Activated T-cell treated with anti-CD3 and anti-CD28 coated beads for 48 hours (primary cell): ENCODE measurements at places on chromosomes 2 and 18.

DNA sequence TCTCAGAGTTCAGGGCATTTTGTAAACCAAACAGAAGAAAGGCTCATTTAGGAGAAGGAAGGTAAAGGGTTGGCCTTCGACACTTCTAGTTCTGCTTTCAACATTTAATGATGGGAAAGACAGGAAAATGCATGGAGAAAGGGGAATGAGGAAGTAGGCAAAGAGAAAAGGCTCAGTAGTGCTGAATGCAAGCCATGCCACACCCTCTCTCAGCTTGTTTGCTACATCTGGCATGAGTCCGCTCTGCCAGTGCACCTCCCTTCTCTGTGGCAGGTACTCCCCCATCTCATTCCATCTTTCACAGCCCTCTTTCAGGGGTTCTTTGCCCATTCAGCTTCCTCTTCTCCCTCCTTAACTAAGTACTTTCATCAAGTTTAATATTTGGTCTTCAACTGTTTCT is 120.9 kb upstream of the ITGB6 start:
- no peak for DNase-seq

GRCh38 chr2:46828491-46829230 is 86.9 kb downstream of the MCFD2 start:
- no peak for DNase-seq

GRCh38 chr2:69796174-69796573 is 33.3 kb upstream of the GMCL1 start:
- DNase-seq: no peak

DNA sequence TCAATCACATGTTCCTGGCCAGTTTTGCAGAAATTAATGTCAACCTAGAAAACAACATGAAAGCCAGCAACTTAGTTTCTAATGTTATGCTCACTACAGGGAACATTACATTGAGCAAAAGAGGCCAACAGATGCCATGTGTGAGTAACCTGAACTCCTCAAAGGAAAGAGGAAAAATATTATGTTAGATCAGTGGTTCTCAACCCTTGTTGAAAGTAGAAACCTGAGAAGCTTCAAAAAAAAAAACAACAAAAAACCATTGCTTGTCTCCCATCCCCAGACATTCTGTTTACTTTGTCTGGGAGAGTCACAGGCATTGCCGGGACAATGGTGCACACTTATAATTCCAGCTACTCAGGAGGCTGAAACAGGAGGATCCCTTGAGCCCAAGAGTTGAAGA is 57.7 kb downstream of the METTL4 start:
- DNase-seq: no peak

DNA sequence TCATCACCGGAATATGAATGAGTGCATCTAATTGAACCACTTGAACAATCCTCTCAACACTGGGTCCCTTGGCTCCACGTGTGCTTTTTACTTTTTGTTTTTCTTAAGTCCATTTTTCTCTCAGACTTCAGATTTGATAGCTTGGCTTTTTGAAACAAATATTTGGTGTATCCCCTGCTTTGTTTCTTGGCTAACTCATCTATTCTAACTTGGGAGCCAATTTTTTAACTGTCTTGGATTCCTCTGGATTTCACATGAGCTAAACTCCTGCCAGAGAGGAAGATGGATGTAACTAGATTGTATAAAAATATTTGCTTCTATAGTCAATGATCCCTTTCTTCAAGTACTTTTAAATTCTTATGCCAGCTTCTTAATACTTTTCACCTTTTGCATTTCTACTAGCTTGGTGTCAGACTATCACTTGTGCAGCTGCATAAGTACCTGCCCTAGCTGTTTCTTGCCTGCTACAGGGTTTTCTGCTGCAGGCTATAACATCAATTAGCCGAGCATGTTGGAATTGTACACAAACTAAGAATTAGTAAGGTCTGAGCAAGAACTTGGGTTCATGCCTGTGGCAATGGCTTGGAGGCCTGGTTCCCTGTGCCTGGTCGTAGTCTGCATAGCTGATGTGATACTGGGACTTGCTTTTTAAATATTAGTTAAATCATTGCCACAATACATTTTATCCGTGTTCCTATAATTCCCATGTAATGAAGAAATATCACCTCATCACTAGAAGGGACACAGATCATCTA is 281.5 kb downstream of the EN1 start:
- DNase-seq: no peak

DNA sequence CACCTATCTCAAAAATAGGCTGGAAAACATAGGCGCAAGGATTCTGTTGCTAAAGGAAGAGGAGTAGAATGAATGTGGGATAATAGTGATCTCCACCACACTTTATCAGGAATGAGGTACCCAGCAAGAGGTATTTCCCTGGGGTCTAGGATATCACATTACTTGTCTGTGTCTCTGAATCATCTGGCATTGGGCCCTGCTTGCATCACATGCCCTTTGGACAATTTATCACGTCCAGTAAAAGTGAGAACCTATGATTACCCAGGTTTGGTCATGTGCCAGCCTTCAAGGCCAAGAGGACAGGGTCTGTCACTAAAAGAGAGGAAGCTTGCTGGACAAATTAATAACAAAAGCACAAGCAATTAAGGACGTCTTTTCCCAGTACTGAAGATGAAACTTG is 11.4 kb upstream of the TRAPPC8 start:
- no peak for DNase-seq

DNA sequence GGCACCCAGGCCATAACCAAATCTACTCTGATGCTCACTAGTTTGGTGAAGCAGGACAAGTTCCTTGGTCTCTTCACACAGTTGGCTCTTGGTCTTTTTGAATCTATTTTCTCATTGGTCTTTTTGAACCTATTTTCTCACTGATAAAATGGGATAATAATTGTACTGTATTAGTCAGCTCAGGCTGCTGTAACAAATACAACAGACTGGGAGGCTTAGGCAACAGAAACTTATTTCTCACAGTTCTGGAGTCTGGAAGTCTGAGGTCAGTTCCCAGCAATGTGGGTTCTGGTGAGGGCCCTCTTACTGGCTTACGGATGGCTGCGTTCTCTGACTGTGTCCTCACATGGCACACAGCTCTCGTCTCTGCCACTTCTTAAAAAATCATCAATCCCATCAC is 63.5 kb downstream of the C1D start:
- no peak for DNase-seq
